ENCODE measurements at places on chromosomes 5 and 9. TPM values are rescaled to one million over a fixed set of nuclear protein-coding genes. Genes with fewer than 3 reads are reported as not detected.

Gene ZNF454
- total RNA-seq = 0.74 TPM

Gene ORM2
- total RNA-seq = not detected

Gene SHC3
- total RNA-seq = under 0.01 TPM

Gene GPSM1
- total RNA-seq = 17.9 TPM

Gene ZNF189
- total RNA-seq = 9.4 TPM

Gene NUDT2
- 48.1 TPM for total RNA-seq
